ENCODE measurements at places on chromosomes 4 and X. TPM values are rescaled to one million over a fixed set of nuclear protein-coding genes. Genes with fewer than 3 reads are reported as not detected.

DNA sequence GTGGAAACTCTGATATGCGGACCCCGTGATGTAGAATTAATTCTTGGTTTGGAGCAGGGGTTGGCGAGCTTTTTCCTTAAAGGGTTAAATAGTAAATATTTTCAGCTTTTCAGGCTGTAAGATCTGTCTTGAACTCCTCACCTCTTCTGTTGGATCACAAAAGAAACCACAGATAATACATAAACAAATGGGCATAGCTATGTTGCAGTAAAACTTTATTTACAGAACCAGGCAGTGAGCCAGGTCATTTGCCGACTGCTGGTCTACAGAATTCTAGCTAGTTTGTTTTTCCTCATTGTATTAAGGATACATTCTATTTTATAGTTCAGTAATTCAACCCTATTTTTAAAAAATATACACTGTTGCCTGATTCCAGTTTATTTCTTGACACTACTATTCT lies 116.6 kb downstream of the PAPSS1 start:
- no peak overlapping the region for H3K27ac ChIP-seq
- DNase-seq, result no peak
- no peak overlapping the region for H3K4me3 ChIP-seq
- no peaks in the 10 kb centered on the region for H3K27me3 ChIP-seq
- H3K36me3 ChIP-seq, result no peaks in the 10 kb centered on the region

DNA sequence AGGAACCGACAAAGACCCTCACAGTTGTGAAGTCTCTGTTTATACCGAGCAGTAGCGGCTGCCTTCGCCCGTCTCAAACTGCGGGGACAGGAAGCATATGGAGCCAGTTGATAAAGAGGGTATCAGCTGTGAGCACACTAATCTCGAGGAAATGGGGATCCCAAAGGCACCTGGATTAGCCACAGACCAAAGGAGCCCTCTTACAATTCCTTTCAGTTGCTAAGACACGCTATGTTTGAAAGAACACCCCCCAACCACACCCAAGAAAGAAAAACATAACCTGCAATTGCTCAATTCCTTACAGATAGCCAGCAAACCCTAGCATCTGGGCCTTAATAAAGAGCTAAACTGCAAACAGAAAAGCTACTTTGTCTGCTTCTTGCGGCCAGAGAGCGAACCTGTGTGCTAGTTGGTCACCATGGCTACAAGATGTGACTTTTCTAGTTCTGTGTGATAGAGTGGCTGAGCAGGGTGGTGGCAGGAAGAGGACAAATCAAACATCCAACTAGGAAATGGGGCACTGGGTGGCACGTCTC lies 23.3 kb upstream of the CHRNA9 start:
- no peaks in the 10 kb centered on the region for H3K36me3 ChIP-seq
- no peak for DNase-seq
- peak overlapping the region; percentile 29 for H3K27ac ChIP-seq
- H3K4me1 ChIP-seq, result peaks cover 37% of the 10 kb centered on the region

GRCh38 chr4:106444557-106444956 lies 76.0 kb upstream of the GIMD1 start:
- H3K27ac ChIP-seq, result no peak overlapping the region
- no peaks in the 10 kb centered on the region for H3K4me1 ChIP-seq
- no peak overlapping the region for H3K4me3 ChIP-seq
- DNase-seq, result no peak
- H3K27me3 ChIP-seq, result no peaks in the 10 kb centered on the region
- H3K36me3 ChIP-seq, result no peaks in the 10 kb centered on the region

DNA sequence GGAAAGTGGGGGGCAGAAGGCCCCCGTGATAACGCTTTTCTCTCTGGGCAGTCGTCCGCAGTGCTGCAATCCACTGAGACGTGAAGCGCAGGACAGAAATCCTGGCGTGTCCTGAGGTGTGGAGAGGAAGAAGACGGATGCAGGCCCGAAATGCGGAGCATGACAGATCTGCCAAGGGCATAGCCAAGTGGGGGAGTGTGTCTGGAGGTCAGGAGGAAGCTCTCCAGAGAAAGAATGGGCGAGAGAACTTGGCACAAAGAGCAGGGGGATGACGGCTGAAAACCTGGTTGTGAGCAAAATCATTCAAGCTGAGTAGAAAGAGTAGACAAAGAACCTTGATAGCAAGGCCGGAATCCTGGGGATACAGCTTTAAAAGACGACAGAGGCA lies 23.7 kb upstream of the HELT start:
- H3K4me1 ChIP-seq, result no peaks in the 10 kb centered on the region
- no peak overlapping the region for H3K27ac ChIP-seq
- H3K4me3 ChIP-seq, result no peak overlapping the region
- peaks cover 12% of the 10 kb centered on the region for H3K27me3 ChIP-seq
- no peak for DNase-seq

DNA sequence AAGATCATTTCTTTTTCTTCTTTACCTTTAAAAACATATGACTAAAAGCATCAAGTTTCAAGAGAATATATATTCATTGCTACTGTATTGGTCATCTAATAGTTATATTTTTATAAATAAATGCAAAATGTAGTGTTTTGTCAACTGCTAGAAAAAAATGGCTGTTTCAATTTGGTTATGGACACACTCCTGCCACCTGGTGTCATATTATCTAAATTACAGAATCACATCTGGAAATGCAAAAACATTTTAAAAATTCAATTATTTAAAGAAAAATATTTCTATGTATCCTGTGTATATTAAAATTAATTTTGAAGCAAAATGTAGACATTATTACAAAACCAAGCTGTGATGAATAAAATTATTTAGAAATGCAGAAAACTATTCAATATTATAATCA lies 329.4 kb upstream of the PCDH18 start:
- peaks cover 3% of the 10 kb centered on the region for H3K4me1 ChIP-seq
- H3K4me3 ChIP-seq, result no peak overlapping the region
- no peak for DNase-seq

Gene CT45A1
- not detected for total RNA-seq

DNA sequence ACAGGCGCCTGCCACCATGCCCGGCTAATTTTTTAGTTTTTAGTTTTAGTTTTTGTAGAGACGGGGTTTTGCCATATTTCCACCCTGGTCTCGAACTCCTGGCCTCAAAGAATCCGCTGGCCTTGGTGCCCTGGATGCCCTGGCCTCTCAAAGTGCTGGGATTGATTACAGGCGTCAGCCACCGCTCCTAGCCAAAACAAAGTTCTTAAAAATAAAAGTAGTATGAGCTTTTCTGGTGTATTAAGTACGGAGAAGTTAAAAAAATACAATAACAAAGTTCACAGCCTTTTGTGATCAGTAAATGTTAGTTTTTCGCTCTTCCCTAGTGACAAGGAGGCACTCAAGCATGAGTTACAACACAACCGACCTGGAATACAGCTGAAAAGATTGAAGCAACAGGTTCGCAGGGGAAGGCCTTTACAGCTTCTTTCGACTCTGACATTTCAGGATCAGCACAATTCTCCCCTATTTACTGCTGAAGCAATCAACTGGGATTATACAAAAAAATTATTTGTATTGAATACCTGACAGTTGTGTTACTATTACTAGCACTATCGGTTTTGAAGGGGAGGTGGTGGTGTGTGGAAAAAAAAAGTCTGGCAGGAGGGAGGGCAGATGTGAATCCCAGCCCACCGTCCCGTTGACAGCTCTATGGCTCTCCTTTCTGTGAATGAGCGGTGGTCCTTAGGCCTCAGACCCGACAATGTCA lies 893 bp upstream of the METAP1 start:
- peak overlapping the region; percentile 92 for H3K4me3 ChIP-seq
- no peak for DNase-seq
- H3K4me1 ChIP-seq, result peaks cover 26% of the 10 kb centered on the region
- H3K27ac ChIP-seq, result peak overlapping the region; percentile 87

DNA sequence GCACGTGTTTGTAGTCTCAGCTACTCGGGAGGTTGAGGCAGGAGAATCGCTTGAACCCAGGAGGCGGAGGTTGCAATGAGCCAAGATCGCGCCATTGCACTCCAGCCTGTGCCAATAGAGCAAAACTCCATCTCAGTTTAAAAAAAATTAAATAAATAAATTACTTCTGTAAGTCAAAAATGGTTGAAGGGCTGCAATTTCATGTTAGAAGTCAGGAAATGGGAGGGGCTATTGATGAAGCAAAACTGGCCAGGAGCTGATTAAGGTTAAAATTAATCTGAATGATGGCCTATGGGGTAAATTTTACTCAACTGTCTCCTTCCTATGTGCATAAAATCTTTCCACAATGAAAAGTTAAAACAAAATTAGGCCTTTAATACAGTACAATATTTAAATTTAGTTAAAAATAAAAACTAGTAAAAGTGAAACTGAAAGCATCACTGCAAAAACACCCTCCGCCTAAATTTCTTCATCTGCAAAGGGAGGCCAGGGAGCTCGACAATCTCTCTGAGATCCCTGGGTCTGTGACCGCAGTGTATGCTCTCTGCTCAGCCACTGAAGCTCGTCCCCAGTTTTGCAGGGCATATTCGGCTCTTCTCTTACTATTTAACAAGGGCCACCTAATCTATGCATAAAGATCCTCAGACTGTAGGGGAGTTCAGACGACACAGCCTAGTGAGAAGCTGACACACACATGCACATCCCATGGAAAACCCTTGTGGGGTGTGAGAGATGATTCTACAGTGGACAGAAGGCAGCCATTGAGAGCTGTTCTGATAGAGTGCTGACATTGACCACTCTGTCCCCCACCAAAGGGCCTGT lies 57.2 kb downstream of the IRF2 start:
- no peaks in the 10 kb centered on the region for H3K27me3 ChIP-seq
- H3K36me3 ChIP-seq, result peaks cover 22% of the 10 kb centered on the region
- DNase-seq, result no peak
- H3K4me3 ChIP-seq, result no peak overlapping the region
- H3K4me1 ChIP-seq, result peaks cover 5% of the 10 kb centered on the region

Gene CPZ
- not detected for total RNA-seq

Gene GPRASP2
- 20.9 TPM for total RNA-seq

GRCh38 chr4:139904406-139904805 lies 238.8 kb downstream of the MGST2 start:
- peaks cover 17% of the 10 kb centered on the region for H3K36me3 ChIP-seq
- peak overlapping the region; percentile 20 for H3K27ac ChIP-seq
- peaks cover 32% of the 10 kb centered on the region for H3K4me1 ChIP-seq
- no peaks in the 10 kb centered on the region for H3K27me3 ChIP-seq

Gene HPSE
- 0.32 TPM for total RNA-seq

Gene GNRHR
- not detected for total RNA-seq

GRCh38 chr4:146096371-146096770 lies 79.1 kb upstream of the LSM6 start:
- no peaks in the 10 kb centered on the region for H3K27me3 ChIP-seq
- DNase-seq, result no peak
- H3K27ac ChIP-seq, result no peak overlapping the region
- H3K4me3 ChIP-seq, result no peak overlapping the region
- H3K36me3 ChIP-seq, result no peaks in the 10 kb centered on the region

- H3K27me3 ChIP-seq, result no peaks in the 10 kb centered on the region
- peaks cover 45% of the 10 kb centered on the region for H3K4me1 ChIP-seq
- no peak overlapping the region for H3K4me3 ChIP-seq
Measured at GRCh38 chr4:128830906-128831503, 21.5 kb downstream of the JADE1 start.

DNA sequence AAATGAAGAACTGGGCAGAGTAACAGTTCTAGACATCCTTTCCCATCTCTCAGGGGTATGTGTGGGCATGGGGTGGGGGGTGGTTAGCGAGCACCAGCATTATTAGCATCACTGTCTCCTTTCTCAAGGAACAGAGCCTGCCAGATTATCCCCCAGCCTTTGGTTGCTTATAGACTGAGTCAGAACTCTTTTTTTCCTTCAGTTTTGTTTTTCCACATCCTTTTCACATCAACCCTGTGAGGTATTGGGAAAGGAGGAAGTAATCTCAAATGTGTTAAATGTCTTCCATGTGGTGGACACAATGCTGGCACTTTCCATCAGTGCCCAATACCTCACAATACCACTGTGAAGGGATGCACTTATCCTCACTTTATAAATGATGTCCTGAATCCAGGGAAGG lies 3.1 kb upstream of the FGF16 start:
- no peak overlapping the region for H3K27ac ChIP-seq
- no peak for DNase-seq
- H3K27me3 ChIP-seq, result peaks cover 54% of the 10 kb centered on the region
- H3K4me1 ChIP-seq, result peaks cover 12% of the 10 kb centered on the region

Gene DMRTC1
- total RNA-seq, result 0.56 TPM

DNA sequence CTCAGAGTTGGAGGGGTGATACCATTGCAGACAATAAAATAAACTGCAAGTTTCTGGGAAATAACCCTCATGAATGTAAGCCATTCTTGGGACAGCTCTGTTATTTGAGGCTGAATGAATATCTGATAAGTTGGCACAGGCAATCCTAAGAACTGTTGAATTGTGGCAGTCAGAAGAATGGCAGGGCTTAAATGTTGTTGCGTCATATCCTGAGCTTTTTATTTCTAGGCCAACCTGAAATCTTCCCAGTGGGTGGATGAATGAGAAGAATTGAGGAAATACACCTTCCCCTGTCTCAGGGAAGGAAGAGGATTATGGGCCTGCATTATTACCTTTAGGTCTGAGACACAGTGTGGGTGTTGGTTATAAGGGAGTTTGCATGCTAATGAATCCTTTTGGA lies 64.4 kb upstream of the C4orf54 start:
- H3K27me3 ChIP-seq, result no peaks in the 10 kb centered on the region
- no peak overlapping the region for H3K4me3 ChIP-seq
- H3K27ac ChIP-seq, result no peak overlapping the region

DNA sequence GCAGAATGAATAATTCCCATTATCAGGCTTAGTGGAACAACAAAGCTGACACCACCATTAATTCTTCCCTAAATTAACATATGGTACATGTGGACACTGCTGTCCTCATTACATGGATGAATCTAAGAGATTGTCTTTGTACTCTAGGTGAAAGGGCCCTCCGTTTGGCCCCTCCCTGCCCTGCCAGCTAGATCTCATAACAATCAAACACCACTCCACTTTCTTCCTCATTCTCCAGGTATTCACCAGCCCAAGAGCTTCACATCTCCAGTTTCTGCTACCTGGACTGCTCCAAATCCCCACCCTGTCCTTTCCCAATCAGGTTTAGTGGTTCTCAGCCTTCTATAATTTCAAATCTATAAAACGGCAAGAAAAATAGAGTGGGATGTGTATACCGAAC lies 3.8 kb downstream of the HSD17B11 start:
- peak overlapping the region; percentile 17 for H3K4me3 ChIP-seq
- H3K4me1 ChIP-seq, result peaks cover 38% of the 10 kb centered on the region
- H3K27ac ChIP-seq, result no peak overlapping the region

Gene TLR2
- 0.71 TPM for total RNA-seq

Gene SSX4
- total RNA-seq, result not detected

DNA sequence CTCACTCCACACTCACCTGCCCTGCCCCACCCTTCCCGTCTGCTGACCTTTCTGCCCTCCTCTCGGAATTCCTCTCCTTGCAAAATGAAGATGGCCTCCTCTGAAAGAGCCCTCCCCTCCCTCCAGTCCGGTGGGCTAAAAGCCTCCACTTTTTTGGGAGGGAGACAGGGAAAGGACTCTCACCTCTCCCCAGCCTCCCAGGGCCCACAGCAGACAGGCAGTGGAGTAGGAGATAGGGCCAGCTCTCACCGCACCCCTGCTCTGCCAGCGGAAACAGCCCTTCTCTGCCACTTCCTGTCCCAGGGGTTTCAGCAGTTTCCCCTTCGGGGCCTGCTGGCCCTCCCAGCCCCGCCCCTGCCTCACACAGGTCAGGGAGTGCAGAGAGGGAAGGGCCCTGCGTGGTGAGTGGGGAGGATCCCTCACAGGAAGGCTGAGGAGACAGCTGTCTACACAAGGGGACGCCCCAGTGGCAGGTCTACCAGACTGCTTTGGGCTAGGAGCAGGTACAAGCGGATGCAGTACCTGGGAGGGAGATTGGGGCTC lies 18.2 kb downstream of the ELF4 start:
- H3K4me3 ChIP-seq, result no peak overlapping the region
- H3K27me3 ChIP-seq, result no peaks in the 10 kb centered on the region
- no peak overlapping the region for H3K27ac ChIP-seq
- H3K36me3 ChIP-seq, result no peaks in the 10 kb centered on the region
- no peaks in the 10 kb centered on the region for H3K4me1 ChIP-seq

Data from neural crest cell (in vitro differentiated cells).